ENCODE measurements at places on chromosomes 11 and 22.
A peak's percentile ranks its signal among the peaks of the same experiment; 100 is the strongest.

GRCh38 chr11:12163181-12163941 lies 53.0 kb downstream of the MICAL2 start:
- peak; percentile 86 for DNase-seq

DNA sequence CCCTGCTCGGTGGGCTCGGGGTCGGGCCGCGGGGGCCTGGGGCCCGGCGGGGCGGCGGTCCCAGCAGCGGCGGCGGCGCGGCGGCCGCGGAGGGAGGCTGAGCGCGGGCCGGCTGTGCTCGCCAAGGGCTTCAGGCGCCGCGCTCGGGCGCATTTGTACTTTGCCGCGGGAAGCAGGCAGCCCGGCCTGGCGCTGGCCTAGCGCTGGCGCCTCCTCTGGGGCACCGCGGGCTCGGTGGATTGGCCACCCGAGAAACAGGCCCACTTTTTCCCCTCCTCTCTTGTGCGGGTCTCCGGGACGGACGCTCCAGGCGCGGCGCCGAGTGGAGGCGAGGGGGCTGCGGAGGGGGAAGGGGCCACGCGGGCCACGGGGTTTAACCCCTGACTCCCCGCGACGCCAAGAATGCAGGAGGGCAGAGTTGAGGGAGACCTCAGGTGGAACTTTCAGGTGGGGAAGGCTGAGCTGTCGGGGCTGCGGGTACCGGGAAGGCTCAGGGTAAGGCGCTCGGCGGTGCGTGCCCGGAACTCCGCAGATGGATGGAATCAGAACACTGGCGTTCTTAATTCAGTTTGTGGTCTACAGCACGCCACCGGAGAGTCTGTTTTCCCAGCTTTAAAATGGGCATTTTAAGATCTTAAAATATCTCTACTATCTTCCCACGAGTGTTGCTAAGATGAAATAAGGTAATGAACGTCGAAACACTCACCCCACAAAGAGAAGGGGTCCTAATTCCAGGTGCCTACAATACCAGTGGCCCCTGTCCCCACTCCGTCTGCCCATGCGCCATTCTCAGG lies at the start of gene CHRDL2:
TSS of gene CHRDL2 (minus strand) at position 126 of the 794 bp plus-strand sequence. CDS start 538 bp downstream, outside the sequence.
- DNase-seq, result peak; percentile 42

DNA sequence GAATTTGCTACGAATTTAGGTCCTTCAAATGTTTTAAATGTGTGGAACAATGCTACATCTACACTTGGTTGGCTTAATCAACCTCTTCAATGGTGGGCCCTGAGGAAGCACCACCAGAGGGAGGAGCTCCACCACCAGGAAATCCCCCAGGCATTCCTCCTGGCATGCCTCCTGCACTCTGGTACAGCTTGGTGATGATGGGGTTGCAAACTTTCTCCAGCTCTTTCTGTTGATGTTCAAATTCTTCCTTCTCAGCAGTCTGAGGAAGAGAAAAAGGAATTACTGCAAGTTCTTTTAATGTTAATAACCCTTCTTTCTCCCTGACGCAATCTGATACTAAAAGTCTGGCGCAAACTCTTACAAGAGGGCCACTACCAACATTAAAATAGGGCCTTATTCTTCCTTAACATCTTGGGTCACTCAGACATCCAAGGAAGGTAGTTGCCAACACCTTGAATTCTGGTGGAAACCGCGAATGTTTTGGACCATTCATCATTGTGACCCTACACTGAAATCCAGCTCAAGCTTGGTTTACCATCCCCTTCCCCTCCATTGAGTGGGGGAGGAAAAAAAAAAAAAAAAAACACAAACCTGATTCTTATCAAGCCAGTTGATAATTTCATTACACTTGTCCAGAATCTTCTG lies 4.2 kb downstream of the HSPA8 start:
- no peak for DNase-seq

DNA sequence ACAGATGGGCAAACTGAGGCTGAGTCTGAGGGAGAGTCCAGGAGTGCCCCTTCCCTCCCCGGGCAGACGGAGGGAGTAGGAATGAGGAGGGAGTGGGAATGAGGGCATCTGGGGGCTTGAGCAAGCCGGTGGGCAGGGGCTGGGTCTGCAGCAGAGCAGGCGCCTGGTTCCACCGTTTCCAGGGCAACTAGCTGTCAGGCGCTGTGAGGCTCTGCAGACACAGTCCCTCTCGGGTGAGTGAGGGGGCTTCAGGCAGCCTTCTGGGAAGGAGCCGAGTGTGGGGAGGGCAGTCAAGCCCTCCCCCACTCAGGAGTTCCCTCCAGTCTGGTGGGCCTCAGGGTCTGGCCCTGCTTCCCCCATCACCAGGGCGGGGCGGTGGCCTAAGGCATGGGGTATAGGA lies 19.0 kb downstream of the TMEM258 start:
- DNase-seq, result no peak

GRCh38 chr11:122937983-122938382 lies 43.7 kb downstream of the BSX start:
- DNase-seq, result no peak

- DNase-seq, result no peak
These were observed 370.1 kb downstream of the OPCML start for GRCh38 chr11:133162227-133162626.

- no peak for DNase-seq
These were observed 21.5 kb downstream of the TMEM184B start for GRCh38 chr22:38251341-38251692.

DNA sequence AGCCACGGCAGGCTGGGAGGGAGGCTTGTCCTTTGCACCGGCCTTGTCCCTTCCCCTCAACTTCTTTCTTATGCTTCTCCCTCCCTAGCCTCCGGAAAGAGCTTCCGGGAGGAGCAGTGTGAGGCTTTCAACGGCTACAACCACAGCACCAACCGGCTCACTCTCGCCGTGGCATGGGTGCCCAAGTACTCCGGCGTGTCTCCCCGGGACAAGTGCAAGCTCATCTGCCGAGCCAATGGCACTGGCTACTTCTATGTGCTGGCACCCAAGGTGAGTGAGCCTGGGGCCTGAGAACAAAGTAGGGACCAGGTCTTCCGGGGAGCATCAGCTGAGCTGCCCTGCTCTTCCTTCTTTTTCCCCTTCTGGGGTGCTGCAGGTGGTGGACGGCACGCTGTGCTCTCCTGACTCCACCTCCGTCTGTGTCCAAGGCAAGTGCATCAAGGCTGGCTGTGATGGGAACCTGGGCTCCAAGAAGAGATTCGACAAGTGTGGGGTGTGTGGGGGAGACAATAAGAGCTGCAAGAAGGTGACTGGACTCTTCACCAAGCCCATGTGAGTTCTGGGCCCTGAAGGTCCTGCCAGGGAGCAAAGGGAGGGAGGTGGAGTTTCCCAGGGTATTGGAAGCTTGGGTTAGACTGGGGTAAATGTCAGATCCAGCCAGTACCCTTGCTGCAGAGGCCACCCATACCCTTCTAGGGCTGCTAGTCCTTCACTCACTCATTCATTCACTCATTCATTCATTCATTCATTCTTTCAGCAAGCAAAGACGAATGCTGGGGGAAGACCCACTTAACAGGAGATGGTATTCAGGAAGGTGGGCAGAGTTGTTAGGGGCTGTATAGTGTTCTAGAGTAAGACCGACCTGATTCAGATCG lies 22.6 kb downstream of the ADAMTS15 start:
- no peak for DNase-seq

DNA sequence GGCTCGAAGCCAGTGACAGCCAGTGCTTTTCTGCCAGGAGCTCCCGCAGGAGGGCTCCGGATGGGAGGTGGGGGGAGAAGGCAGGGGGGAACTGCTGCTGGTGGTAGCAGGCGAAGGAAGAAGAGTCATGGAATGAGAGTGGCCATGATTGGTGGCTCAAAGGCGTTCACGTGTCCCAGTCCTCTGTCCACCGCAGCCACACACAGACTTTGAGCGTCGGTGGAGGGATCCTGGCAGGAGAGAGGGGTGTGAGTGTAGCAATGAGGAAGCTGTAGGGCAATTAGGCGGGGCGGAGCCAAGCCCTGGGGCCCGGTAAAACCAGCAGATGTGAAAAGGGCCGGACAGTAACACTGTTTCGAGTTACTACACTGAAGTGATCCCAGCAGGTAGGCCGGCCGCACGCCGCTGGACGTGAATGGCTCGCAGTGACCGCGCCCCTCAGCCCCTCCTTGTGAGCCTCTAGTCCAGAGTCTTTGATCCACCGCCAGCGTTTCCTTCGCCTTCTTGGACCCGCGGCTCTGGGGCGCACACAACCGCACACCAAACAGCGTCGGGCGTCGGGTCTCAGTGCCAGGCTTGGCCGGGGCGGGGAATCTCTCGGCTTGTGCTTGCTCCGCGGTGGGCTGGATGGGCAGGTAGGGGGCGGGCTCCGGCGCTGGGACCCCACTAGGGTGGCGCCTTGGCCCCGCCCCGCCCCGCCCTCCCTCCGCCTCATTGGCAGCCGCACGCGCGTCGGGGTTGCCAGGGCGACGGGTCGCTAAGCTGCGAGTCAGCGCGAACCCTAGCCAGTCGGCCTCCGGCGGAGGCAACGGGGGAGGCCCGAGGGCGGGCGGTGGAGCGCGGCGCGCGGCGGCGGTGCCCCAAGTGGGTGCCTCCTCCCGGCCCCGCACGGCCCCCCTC lies at the start of gene LRRC10B:
TSS of gene LRRC10B (plus strand) at position 788 of the 900 bp plus-strand sequence. CDS start 250 bp downstream, outside the sequence.
- no peak for DNase-seq

- no peak for DNase-seq
These were observed 533.5 kb downstream of the BUD13 start for GRCh38 chr11:116239247-116239646.

GRCh38 chr11:114713756-114714155 lies 35.4 kb downstream of the NXPE2 start:
- no peak for DNase-seq

DNA sequence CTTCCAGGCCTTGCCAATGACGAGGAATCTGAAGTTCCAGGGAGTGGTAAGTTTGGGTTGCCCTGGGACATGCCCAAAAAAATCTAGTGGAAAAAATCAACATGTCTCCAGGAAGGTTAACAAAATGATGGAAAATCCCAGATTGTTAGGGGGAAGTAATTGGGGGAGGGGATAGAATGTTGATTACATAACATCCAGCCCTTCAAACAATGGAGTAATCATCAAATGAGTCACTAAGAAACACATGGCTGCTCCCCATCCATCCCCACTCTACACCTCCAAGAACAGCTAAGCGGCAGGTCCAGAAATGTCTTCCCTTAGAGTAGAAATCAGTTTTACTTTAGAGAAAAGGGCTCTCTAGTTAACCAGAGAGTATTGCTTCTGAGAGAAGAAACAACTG lies 94.9 kb downstream of the ETS1 start:
- DNase-seq, result peak; percentile 56

GRCh38 chr11:15863411-15863810 lies 492.9 kb downstream of the SOX6 start:
- no peak for DNase-seq

GRCh38 chr11:28223994-28224393 lies 115.8 kb downstream of the METTL15 start:
- DNase-seq, result no peak

DNA sequence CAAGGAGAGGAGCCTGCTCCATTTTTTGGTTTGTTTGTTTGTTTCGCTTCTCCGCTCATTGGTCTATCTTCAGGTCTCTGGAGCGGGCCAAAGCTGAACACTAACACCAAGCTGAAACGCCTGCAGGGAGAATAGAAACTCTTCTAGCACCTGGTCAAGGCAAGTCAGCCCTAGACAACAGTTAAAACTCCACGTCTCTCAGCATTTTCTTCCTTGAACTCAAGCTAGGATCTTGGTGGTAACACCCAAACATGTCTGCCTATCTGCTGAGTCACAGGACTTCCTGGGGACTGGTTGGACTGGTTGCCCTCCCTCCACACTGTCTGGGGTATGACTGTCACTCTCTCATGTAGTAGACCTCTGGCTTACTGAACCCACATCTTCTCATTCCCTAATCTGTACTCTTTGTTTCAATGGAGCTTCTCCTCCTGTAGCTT lies 23.9 kb upstream of the RBFOX2 start:
- peak; percentile 7 for DNase-seq

- no peak for DNase-seq
These were observed 630.4 kb upstream of the CCDC179 start for GRCh38 chr11:23490557-23491235.

GRCh38 chr22:17773606-17774205 lies 563 bp downstream of the BID start:
- DNase-seq, result peak; percentile 38

DNA sequence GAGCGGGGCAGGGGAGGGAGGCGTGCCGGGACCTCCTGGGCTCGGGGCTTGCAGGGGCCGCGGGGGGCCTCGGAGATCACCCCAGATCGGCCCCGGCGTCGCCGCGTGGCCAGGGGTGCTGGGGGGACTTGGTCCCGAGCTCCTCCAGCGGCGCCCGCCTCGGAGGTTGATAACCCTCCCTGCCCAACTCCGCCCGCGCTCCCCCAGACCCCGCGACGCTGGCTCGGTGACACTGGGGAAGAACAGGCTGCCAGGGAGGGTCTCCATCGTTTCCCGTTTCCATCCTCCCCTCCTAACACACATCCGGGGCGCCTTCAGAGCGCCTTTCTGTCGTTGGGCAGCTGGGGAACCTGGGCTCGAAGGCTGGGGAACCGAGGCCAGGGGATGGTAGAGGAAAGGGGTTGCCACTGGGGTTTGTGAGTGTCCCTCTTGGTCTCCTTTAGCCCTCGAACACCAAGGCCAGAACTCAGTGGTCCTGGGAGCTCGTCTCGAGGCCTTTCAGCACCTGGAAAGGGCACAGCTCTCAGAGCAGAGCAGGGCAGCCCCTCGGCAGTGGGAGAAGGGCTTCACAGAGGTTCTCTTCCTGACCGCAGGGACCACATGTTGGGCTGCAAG lies 431 bp downstream of the SLC37A2 start:
- DNase-seq, result no peak

- no peak for DNase-seq
These were observed 90.0 kb downstream of the GRIK4 start for GRCh38 chr11:120601536-120601935.

- DNase-seq, result no peak
These were observed 9.0 kb upstream of the APOBEC3H start for GRCh38 chr22:39087881-39088684.

DNA sequence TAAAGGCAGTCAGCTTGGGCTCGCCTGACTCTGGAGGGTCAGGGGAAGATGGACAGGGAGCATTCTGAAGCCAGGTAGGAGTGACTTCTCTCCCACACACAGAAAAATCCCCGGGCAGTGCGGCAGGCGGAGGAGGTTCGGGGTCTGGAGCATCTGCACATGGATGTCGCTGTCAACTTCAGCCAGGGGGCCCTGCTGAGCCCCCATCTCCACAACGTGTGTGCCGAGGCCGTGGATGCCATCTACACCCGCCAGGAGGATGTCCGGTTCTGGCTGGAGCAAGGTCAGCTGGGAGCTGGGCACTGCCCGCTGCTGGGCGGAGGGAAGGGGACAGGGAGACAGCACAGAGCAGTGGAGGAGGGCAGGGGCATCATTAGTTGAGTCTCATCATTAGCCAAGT lies 13.2 kb upstream of the POU2F3 start:
- no peak for DNase-seq
